Mucosa of gallbladder (tissue), 1 donor: ENCODE measurements at places on chromosomes 16 and 17.

DNA sequence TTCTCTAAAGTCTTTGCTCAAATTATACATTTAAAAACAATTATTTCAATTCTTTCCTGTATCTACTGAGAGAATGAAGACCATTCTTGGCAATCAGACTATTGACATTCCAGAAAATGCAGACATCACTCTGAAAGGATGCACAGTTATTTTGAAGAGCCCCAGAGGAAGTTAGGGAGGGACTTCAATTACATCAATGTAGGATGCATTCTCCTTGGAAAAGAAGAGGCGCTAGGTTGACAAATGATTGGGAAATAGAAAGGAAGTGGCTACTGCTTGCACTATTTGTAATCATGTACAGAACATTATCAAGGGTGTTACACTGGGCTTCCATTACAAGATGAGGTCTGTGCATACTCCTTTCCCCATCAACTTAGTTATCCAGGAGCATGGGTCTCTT, 74.3 kb downstream of the SSH2 start:
- no peak for DNase-seq

- DNase-seq: no peak
Observed at GRCh38 chr16:79920685-79921084, 320.1 kb upstream of the MAF start.

GRCh38 chr17:43631429-43631828, 30.3 kb downstream of the MEOX1 start:
- DNase-seq: no peak

- no peak for DNase-seq
Observed at GRCh38 chr17:81478119-81478518, 34.5 kb downstream of the ACTG1 start.

- peak; percentile 75 for DNase-seq
Observed at GRCh38 chr17:77099997-77100396, 40.8 kb upstream of the SEC14L1 start.

DNA sequence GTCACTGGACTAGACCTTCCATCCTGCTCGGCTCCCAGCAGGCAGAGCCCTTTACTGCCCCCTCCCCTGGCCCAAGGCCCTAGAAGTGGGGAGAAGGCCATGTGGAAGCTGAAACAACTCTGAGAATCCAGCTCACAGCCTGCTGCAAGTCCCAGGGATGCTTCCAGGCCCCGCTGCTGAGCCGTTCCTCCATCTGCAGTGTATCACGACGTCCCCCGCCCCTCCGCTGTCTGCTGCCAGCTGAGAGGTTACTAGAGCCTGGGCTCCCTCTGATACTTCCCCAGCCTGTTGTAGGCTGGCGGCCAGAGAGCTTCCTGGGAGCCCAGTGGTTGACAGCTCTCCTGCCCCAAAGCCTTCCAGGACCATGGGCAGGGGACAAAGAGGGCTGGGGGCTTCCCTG, 118.2 kb downstream of the MGAT5B start:
- DNase-seq: peak; percentile 28

- no peak for DNase-seq
Observed at GRCh38 chr16:23182679-23183542, at the start of gene SCNN1G. Gene SCNN1G (plus strand): TSS chr16:23182745. CDS start chr16:23186272, 3,527 bp downstream.

DNA sequence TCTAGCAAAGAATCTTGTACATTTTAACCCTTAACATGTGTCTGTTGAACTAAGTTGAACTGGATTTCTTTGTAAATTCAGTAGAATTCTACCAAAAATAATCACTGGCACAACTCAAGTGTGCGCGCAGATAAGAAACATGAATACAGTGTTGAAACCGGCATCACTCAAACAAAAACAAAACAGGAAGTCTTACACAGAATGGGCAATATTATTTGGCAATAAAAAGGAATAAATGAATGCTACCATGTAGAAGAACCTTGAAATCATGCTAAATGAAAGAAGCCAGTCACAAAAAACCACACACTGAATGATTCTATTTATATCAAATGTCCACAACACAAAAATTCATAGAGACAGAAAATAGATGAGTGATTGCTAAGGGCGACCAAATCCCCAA, 102.9 kb upstream of the ZFHX3 start:
- DNase-seq: no peak

DNA sequence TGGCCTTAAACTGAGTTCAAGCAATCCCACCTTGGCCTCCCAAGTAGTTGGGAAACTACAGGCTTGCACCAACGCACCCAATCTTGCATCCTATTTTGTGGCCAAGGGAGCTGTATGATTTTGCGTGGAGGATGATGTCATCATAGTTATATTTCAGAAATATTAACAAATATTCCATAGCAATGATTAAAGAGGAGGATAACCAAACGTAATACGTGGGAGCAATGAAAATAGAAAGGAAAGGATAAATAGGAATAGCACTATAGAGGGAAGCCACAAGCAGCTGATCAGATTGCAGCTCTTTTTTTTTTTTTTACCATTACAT, 2.2 kb upstream of the YWHAE start:
- no peak for DNase-seq

DNA sequence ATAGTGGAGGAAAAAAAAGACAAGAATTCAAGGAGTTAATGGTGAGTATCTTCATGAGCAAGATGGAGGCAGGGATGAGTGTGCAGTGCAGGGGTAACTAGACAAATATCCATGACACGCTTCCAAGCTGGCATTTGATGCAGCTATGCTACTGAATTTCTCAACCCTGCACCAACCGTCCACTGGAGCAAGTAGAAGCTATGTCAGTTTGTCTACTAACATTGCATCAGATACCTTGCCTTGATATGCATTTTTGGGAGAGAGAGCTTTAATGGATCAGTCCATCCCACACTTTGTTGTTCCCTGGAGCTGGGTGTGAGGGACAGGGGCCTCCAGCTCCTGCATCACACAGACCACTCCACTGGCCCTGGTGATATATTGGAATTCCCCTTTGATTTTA, 16.4 kb downstream of the CCL11 start:
- no peak for DNase-seq

- DNase-seq: no peak
Observed at GRCh38 chr17:27367121-27367981, 73.4 kb downstream of the WSB1 start.

GRCh38 chr17:6547336-6547735, 9.0 kb downstream of the PITPNM3 start:
- no peak for DNase-seq

DNA sequence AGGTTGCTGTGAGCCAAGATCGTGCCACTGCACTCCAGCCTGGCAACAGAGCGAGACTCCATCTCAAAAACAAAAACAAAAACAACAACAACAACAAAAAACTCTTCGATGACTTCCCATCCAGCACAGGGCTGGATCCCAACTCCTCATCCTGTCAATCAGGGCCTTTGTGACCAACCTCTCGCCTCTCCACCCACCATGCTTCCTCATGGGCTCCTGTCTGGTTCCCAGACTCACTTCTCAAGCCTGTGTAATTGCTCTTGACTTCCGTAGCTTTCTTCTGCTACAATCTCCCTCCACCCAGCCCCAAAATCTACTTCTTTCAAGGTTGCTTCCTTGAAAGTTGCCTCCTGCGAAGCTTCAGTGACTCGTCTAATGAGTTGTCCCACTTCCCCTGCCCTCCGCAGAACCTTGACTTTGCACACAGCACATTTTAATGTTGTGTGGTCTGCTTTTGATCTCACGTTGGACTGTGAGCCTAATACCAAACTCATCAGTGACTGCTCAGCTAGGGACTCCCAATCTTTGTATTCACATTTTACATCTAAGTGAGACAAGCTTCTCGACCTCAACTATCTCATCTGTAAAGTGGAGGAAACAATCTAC, 936 bp upstream of the RASL10B start:
- no peak for DNase-seq

GRCh38 chr17:38358586-38359513, 7.2 kb downstream of the SOCS7 start:
- no peak for DNase-seq

DNA sequence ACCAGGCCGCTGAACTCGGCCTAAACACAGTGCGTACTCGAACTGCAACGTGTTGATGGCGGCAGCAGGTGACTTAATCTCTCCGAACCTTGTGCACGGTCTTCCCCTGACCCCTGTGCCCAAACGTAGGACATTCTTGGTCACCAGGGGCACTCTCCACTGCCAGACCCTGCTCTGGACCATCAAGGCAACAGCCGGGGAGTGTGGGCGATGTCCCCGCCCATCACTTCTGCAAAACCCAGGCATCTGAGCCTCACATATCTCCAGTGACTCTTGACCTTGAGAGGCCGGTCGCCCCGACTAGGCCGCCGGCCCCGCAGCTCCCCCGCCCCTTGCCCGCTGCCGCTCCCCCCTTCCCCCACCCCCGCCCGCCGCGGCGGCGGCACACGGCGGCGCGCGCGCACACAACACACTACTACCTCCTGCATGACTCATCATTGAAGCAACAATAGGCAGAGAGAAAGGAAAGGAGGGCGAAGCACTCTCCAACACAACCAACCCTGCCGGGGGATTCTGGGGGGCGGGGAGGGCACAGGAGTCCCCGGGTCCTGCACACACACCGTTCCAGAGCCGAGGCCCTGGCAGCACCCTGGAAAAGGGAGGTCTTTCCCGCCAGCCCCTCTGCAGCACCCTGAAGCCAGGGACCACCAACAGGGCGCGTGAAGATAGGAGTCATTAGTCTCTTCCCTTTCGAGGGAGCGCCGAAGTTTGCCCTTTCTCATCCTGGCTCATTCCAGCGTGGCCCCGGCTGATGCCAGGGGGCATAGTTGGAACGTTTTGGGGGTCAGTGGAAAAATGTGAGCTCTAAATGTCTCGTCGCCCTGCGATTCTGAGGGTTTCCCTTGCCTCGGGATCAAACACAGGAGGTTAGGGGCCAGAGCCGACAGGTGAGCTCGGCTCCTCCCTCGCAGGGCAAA, 1.9 kb downstream of the MNT start:
- peak; percentile 60 for DNase-seq

DNA sequence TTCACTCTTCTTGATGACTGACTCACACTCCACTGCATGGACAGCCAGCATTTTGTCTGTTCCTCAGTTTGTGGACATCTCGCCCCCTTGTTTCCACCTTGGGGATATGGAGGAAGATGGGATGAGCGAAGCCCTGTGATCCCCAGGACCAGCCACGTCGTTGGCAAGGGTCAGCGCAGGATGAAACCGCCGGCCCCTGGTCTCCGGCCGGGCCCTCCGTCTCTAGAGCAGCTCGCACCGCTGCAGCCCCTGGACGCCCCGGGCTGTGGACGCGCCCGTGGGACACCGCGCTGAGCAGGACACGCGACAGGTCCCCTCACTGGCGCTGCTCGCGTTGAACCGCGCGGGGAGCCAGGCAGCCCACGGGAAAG, 604 bp upstream of the ZC3H18 start:
- no peak for DNase-seq

DNA sequence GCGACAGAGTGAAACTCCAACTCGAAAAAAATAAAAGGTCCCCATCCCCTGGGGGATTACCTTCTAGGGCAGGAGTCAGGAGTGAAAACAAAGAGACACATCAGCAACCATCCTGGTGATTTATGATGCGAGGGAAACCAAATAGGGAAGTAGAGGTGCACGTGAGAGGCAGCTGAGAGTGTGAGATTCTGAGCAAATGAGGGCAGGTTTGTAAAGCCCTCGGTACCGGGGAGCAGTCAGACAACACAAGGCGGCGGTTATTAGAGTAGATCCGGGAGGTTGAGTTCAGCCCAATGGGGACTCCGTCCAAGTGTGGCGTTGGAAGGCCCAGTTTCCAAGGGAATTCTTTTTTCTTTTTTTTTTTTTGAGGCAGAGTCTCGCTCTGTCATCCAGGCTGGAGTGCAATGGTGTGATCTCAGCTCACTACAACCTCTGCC, 7.4 kb upstream of the ARMC7 start:
- no peak for DNase-seq

- no peak for DNase-seq
Observed at GRCh38 chr16:88684569-88685155, 1.6 kb downstream of the SNAI3 start.

DNA sequence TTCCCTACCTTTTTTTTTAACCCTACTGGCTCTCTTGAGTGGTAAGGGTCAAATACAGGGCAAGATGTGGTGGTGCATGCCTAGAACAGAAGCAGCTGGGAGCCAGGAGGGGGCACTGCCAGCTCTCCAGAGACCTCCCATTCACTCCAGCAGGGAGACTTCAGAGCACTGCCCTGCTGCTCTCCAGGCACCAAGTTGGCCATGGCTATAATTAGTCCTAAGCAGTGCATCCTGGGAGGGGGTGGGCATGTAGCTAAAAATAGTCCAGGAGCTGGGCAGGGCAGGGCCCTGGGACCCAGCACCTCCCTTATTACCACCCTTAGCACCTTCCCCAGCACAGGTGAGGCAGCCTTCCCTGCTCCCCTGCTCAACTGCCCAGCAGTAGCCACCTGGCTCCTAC, 3.5 kb downstream of the CORO6 start:
- DNase-seq: no peak

- no peak for DNase-seq
Observed at GRCh38 chr16:51152691-51153576, 1.9 kb upstream of the SALL1 start.

- DNase-seq: no peak
Observed at GRCh38 chr17:45984368-45984767, 14.7 kb upstream of the STH start.

- DNase-seq: no peak
Observed at GRCh38 chr16:12330541-12330940, 354.0 kb downstream of the SNX29 start.

- no peak for DNase-seq
Observed at GRCh38 chr17:1414001-1414574, 14.1 kb upstream of the YWHAE start.

GRCh38 chr17:7862692-7863437, 5.1 kb downstream of the CYB5D1 start:
- no peak for DNase-seq

DNA sequence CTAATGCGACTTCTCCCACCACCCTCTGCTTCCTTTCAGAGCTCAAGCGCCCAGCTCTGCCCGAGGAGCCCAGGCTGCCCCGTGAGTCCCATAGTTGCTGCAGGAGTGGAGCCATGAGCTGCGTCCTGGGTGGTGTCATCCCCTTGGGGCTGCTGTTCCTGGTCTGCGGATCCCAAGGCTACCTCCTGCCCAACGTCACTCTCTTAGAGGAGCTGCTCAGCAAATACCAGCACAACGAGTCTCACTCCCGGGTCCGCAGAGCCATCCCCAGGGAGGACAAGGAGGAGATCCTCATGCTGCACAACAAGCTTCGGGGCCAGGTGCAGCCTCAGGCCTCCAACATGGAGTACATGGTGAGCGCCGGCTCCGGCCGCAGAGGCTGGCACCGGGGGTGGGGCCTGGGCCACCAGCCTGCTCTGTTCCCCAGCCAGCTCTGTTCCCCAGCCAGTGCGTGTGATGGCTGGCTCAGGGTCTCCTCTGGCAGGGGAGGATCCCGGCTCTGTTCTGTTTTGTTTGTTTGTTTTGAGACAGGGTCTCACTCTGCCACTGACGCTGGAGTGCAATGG, 18.7 kb downstream of the CRISPLD2 start:
- no peak for DNase-seq
